ENCODE measurements at places on chromosomes 7 and 10.

DNA sequence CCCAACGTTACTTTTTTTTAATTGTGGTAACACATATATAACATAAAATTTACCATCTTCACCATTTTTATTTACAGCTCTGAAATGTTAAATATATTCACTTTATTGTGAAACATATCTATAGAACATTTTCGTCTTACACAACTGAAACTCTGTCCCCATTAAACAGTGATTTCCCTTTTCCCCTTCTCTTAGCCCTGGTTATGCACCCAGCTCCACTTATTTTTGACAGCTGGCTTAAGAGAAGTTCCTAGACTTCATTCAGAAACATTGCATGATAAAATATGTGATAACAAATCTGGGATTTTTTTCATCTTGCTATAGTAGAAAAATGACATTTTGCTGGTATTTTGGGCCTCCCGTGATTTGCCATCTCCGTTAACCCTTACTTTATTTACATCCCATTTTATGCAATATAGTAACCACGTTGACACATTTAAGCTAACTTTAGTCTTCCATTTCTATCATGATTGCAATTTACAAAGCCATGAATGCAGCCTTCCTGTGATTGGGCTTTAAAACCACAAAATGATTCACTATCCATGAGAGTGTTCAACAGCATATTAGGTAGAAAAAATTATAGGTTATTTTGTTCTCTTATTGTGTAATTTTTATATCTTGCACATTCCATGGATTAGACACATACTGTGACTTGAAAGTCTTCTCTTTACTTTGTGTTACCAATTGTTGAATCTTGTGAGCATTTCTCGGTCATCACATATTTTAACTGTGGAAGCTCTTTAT lies 139.6 kb downstream of the SND1 start:
- DNase-seq: no peak

DNA sequence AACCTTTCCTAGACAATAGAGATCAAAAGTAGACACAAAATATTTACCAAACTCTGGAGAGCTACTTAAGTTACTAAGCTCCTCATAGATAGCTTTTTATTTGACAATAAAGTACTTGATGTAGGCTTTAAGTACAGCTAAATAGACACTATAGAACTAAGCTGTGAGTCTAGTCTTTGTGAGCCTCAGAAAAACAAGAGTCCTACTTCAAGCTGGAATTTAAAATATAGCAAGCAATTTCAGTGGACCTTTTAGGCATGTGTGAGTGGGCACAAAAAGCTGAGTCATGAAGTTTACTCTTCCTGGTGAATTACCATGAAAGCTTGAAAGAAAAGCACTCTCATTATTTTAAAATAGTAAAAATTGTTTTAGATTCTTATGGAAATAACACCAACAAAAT lies 76.1 kb downstream of the ADD3 start:
- DNase-seq: no peak

DNA sequence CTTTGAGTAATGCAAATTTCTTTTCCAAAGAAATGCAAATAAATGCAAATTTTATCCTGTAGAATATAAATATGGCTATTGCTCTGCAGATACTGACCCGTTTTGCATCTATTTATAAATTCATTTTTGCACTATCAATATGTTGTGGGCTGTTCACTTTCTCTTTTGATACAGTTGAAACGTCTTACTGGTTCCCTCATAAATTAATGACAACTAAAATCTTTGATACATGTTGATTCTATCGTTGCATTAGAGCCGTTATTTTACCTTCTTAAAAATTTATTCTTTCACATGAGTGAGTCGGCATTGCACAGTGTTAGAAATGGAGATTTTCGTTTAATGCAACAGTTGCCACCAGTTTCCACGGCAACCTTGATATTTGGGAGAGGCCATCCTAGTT lies 689.3 kb upstream of the FOXK1 start:
- no peak for DNase-seq

DNA sequence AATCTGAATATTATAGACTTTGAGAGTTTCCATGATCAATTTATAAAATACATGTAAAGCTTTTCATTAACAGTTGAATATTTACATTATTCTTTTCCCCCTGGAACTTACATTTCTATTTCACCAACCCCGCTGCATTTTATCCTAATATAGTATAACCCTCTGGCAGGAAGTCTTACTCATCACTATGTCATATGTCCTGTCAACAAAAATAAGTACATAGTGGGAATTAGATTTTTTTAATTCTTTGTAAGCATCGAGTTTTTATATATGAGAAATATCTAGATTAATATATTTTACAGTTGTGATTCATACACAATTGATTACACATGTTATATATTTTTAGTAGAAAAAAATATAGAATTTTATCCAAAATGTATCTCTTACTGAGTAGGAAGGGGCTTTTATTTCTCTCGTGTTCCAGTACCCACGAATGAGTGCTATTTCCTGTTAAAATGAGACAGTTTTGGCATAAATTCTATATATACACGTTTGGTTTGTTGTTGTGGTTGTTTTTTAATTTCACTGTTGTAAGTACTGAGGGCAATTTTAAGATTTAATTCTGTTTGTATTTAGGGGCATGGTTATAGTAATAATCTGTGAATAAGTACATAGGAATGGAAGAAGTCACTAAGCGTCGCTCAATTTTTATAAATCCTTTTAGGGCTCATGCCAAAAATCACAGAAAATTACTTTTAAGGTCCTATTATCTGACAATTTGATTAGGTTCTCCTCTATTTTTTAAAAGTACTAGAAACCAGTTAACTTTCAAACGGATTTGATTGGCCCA lies 87.1 kb downstream of the HECW1 start:
- no peak for DNase-seq

DNA sequence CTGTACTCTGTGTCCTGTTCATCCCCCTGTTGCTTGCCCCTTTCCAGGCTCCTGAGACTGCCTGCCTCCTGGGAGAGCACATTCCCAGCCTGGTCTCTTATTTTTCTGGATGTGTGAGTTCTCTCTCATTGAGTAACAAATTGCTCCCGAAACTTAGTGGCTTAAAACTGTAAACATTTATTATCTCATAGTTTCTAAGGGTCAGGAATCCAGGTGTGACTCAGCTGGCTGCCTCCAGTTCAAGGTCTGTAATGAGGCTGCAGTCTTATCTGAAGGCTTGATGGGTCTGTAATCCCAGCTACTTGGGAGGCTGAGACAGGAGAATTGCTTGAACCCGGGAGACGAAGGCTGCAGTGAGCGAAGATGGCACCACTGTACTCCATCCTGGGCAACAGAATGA lies 53.6 kb upstream of the PRR15 start:
- DNase-seq: no peak

DNA sequence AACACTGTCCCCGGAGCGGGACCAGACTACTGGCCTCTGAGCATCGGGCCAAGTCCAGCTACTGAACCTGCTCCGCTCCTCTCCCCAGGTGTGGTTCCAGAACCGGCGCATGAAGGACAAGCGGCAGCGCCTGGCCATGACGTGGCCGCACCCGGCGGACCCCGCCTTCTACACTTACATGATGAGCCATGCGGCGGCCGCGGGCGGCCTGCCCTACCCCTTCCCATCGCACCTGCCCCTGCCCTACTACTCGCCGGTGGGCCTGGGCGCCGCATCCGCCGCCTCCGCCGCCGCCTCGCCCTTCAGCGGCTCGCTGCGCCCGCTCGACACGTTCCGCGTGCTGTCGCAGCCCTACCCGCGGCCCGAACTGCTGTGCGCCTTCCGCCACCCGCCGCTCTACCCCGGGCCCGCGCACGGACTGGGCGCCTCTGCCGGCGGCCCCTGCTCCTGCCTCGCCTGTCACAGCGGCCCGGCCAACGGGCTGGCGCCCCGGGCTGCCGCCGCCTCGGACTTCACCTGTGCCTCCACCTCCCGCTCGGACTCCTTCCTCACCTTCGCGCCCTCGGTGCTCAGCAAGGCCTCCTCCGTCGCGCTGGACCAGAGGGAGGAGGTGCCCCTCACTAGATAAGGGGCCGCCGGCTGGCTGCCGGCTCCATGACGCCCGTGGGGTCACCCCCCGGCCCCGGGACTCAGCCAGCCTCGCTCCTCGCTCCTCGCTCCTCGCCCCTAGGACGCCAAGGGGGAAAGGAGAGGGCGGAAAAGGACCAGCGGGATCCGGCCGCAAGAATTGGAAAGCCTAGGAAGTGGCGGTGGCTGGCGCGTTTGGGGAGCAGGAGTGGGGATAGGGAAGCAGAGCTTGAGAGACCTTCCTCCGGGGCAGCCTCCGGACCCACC lies 3.4 kb downstream of the EVX1 start:
- no peak for DNase-seq

- DNase-seq: no peak
These were observed 1.5 kb upstream of the PARD3 start for GRCh38 chr10:34816501-34817002.

DNA sequence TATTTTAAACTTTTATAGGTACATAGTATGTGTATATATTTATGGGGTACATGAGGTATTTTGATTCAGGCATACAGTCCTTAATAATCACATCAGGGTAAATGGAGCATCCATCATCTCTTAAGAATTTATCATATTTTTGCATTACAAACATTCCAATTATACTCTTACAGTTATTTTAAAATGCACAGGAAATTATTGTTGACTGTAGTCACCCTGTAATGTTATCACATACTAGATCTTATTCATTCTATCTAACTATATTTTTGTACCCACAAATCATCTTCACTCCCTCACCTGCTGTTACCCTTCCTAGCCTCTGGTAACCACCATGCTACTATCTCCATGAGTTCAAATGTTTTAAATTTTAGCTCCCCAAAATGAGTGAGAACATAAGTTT lies 56.3 kb upstream of the FAM3C start:
- no peak for DNase-seq

DNA sequence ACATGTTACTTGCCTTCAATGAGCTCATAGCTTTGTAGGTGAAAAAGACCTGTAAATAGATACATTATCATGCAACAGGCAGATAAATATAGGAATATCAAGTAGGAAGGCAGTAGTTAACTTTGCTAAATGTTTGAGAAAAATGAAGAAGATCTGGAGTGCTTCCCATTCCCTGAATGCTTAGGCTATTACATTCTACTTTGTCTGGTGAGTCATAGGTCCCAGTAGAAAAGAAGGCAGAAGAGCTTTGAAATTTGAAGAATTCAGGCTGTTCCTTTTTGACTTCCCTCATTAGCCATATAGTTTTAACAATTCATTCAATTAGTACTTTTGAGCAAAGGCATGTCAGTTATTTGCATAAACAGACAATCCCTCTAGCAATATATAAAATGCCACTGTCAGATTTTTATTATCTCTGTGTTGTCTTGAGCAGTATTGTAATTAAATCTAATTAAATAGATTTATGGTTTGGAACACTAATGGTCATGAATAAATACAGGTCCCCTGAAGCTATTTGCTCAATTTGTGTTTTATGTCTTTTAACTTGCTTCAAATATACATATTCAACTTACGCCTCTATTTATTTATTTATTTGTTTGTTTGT lies 875.0 kb downstream of the REEP3 start:
- no peak for DNase-seq

GRCh38 chr10:16770141-16770540 lies 47.1 kb downstream of the RSU1 start:
- no peak for DNase-seq

- DNase-seq: no peak
These were observed 179.4 kb downstream of the CACNA2D1 start for GRCh38 chr7:82263920-82264782.

DNA sequence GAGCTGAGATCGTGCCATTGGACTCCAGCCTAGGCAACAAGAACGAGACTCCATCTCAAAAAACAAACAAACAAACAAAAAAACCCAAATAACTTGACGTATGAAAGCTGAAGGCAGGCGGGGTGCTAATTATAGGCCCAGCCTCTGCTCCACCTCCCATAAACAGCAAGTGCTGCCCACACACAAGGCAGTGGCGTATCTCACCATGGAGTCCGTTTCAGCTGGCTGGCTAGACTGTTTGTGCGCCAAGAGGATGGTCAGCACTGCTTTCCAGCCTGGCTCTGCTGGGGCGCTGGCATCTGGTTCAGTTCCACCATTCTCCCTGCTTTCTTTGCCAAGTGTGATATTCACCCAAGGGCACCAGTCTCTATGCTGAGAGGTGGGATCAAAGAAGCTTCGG lies 29.1 kb downstream of the ZC3HC1 start:
- no peak for DNase-seq

DNA sequence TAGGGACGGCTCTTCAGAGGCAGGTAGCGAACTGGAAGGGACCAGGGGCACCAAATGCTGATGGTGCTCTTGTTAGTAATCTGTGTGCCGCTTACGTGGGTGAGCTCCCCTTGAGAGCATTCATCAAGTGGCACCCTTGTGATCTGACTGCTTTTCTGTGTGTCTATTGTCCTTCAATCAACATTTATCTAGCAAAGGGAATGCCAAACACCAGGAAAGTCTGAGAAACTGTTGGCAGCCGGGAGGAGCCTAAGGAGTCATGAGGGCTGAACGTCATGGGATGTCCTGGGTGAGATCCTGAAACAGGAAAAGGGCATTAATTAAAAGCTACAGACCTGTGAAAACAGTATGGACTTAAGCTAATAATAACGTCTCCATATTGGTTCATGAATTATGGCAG lies 733.1 kb downstream of the TYW1 start:
- DNase-seq: no peak

DNA sequence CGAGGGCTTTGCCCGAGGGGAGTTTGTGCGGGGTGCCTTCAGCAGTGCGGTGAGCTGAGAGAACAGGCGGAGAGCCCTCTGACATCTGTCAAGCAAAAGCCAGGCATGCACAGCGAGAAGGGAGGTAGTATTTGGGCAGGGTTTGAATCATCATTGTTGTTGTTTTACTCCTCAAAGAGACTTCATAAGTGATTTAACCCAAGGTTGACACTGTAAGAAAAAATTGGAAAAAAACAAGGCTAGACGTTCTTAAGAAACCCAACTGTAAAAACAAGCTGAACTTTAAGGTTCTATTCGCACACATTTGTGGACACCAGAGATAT lies 1.3 kb downstream of the ADAM22 start:
- no peak for DNase-seq

DNA sequence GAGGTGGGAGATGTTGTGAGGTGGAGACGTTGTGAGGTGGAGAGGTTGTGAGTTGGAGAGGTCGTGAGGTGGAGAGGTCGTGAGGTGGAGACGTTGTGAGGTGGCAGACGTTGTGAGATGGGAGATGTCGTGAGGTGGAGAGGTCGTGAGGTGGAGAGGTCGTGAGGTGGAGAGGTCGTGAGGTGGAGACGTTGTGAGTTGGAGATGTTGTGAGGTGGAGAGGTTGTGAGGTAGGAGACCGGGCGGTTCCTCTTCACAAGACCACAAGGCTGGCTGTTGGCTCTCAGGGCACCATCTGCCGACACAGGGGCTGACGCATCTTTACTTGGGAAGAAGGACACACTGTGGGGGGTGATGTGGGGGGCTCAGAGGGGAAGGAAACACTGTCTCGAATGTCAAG lies 34.7 kb upstream of the SHH start:
- DNase-seq: no peak

DNA sequence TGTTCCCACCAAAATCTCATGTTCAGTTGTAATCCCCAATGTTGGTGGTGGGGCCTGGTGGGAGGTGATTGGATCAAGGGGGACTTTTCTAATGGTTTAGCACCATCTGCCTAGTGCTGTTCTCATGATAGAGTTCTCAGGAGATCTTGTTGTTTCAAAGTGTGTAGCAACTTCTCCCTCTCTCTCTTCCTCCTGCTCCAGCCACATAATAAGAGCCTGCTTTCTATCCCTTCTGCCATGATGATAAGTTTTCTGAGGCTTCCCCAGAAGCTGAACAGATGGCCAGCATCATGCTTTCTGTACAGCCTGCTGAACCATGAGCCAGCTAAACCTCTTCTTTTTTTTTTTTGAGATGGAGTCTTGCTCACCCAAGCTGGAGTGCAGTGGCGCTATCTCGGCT lies 910.6 kb downstream of the KCNMA1 start:
- no peak for DNase-seq

GRCh38 chr7:122299624-122300210 lies 4.8 kb downstream of the FEZF1 start:
- no peak for DNase-seq
